Heart left ventricle (tissue), 16 donors: ENCODE measurements at places on chromosomes 4 and X. TPM values are rescaled to one million over a fixed set of nuclear protein-coding genes. Genes with fewer than 3 reads are reported as not detected.

- DNase-seq = peak; percentile 54
These were observed 86.2 kb downstream of the NHSL2 start for GRCh38 chrX:71996826-71997225.

TNIP3 gene
- total RNA-seq = not detected

DNA sequence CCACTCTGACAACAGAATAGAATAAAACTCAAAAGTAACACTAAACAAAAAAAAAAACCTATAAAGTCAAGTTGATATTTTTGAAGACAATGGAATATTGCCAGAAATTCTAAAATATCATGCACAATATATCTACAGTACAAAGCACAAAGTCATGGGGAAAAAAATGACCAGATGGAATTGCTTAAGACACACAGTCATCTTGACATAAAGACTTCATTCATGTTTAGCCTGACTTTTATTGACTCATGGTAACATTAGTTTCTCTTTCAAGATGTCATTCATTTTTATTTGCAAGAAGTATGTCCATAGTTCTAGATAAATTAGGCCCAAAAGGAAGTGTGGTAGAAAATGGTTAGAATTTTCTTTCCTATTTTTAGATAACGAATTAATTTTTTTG lies 259.1 kb downstream of the CAMK2D start:
- DNase-seq = no peak

FGFBP1 gene
- not detected for total RNA-seq

NPNT gene
- total RNA-seq = 4.4 TPM

CITED1 gene
- total RNA-seq = not detected

- DNase-seq = no peak
These were observed 327.4 kb downstream of the RPA4 start for GRCh38 chrX:97211070-97211469.

JAKMIP1 gene
- total RNA-seq = 0.99 TPM

- no peak for DNase-seq
These were observed 99.3 kb downstream of the TEX13A start for GRCh38 chrX:105121186-105121585.

DNA sequence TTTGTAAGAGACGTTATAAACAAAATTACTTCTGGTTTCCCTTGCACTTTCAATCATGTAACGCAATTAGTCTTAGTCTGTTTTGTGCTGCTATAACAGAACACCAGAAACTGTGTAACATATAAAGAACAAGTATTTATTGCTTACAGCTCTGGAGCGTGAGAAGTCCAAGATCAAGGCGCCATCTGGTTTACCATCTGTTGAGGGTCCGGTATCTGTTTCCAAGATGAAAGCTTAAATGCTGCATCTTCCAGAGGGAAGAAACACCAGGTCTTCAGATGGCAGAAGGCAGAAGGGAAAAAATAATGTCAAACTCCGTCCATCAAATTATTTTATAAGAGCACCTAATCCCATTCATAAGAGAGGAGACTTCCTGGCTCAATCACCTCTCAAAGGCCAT lies 474.1 kb downstream of the PDGFC start:
- DNase-seq = no peak

DNA sequence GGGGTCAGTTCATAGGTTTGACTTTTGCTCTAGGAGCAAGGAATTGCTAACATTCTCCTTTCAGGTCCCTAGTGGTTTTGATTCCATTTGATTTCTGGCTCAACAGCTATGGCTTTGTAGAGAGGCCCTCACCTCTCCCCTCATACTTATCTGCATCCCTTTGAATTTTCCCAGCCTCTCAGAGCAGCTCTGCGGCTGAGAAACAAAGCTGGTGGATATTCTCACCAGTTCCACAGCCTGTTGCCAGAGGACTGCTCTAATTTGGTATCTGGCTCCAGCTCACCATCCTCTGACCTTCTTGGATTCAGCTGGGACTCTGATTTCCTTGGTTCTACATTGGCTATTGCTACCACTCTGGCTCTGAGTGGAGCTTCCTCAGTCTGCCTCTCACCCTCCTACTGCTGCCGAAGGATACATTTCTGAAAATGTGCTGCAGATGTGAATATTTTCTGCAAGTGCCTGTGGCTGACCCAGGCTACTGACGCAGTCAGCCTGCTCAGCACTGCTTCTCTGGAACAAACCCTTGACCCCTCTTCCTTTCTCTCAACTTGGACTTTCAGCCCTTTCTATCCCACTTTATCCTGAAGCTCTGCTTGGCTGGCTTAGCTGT lies 110.9 kb upstream of the ENPEP start:
- DNase-seq = peak; percentile 33

- no peak for DNase-seq
These were observed 108.7 kb upstream of the PLS3 start for GRCh38 chrX:115452251-115452650.

KCNE5 gene
- 0.60 TPM for total RNA-seq

SPANXN4 gene
- total RNA-seq = not detected

- no peak for DNase-seq
These were observed 22.1 kb upstream of the ADH7 start for GRCh38 chr4:99457270-99457669.

GRCh38 chrX:100418556-100418955 lies 8.5 kb upstream of the PCDH19 start:
- no peak for DNase-seq

GRCh38 chr4:90994851-90995574 lies 867.8 kb downstream of the CCSER1 start:
- DNase-seq = no peak

GRCh38 chrX:25383196-25383595 lies 367.4 kb upstream of the ARX start:
- DNase-seq = no peak

DCAF12L2 gene
- total RNA-seq = not detected

AKAP14 gene
- total RNA-seq = not detected

MAGEE2 gene
- not detected for total RNA-seq

DNA sequence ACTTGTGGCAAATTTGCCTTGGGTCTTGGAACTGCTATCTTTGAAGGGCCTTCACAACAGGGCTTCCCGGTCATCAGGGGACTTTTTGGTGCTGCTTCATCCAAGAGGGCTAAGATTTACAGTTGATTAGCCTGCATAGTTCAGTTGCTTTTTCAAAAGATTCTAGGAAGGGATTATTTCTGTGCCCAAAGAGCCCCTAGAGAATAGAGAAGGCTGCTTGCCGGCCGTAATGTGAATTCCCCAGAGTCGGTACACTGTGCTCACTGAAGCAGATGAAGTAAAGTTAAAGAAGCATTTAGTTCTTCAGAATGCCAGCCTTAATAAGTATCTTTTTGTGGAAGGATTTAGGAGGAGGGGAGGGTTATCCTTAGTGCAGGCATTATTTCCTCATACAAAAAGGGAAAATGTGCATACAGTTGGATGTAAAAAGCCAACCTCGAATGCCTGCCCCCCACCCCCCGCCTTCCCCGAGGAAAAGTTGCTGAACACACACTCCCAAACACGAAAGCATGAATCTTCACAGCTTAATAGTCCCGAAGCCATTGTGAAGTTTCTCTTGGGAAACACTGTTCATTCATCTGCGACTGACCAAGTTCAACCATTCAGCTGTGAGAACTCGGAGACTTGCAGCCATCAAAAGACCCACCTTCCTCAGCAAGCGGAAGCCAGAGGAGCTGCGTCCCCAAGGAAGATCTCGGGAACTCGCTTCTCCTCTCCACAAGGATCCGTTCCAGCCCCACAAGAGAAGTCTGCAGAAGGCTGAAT lies 47.6 kb downstream of the ANOS1 start:
- DNase-seq = no peak

DNA sequence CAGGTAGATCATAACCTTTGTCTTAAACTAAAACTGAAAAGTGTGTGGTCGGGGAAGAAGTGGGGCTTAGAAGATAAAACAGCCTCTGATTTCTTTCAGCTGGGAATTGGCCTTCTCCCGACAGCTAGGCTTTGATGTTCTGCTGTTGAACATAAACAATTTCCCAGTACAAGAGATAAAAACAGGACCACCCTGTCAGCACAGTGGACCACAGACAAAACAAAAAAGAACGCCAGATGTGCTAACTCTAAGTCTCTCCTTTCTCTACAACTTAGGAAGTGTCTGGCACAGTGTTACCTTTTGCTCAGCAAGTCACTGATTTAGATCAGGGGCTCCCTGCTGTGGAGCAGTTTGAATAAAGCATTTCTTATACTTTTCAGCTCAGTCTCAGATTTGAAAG lies 87.5 kb upstream of the UXT start:
- DNase-seq = no peak

DNA sequence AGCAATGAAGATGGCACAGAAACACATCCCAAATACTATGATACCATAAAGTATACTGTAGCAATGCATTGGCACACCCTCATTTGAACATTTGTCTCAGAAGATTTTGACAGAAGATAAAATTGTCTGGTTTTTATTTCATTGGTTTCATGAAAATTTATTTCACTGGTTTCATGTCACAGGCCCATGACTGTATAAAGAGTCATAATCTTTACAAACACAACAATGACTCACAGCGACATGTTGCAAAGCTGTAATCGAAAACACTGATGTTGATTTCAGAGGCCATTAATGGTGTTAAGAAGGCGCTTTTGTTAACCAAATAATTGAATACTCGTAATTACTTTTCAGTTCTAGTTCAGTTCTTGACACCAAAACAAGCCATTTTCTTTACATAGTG lies 8.1 kb upstream of the DTHD1 start:
- DNase-seq = no peak

DNA sequence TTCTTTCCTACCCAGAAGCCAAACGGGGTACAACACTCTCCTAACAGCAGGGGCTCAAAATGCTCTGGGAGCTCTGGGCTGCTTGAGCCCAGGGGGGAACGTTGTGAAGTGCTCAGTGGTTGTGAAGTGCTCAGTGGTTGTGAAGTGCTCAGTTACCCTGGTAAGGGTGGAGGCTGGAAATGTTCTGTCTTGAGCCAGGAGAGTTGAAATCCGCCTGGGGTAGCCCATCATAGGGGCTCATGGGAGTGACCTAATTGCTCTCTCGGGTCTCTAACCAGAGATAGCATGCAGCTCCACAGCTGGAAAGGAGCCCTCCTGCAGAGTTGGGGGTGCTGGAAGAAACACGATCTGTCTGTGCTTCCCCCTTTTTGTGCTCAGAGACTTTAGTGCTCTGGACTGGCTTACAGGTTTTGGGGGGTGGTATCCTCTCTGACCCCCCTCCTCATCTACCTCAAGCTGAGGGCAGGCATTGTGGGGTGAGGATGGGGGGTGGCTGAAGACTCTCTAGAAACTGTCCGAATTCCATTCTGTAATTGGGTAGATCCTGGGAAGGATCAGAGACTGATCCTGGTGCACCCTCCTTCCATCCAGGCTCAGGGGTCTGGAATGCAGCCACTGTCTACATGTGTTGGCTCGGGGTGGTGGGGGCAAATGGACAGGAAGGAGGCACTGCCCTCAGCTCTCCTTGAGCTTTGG lies 2.7 kb downstream of the EFNB1 start:
- no peak for DNase-seq

DNA sequence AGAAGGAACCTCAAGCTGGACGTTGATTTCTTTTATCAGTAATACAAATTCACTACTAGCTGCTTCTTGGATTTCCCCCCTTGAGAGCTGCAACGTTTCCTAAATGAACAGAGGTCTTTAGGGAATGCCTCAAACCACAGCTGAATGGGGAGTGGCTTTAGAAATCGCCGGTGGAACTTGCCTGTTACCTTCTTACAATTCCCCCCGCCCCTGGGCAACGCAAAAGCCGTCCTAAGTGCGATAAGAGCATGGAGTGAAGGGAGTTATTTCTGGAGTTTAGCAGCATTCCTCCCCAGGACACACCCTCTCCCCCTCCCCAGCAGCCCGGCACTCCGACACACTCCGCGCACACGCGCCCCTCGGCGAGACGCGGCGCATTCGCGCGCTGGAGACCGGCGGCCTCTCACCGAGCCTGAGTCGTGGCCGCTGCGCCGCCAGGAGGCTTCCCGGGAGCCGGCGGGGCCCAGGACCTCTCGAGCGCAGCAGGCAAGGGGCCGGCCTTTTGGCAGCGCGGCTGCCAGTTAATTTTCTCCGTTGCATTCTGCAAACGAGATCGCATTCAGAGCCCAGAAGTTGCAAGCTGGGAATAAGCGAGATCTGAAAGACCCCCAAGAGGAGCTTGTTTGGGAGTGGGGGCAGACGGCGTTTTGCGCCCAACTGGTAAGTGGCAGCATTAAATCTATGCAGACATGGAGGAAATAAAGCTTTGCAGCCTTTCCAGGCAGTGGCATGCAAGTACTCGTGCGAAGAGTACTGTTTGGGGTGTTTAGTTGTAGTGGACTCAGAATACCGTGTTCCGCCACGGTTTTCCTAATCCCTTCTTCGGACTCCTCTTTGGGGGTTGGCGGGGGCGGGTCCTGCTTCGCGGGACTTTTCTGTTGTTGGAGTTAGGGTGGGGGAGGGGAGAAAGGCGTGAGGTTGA lies 134.7 kb downstream of the PALLD start:
- peak; percentile 80 for DNase-seq

WNK3 gene
- 1.1 TPM for total RNA-seq

MCUB gene
- 2.6 TPM for total RNA-seq

ZMYM3 gene
- 15.2 TPM for total RNA-seq

- DNase-seq = no peak
These were observed 17.3 kb upstream of the CLNK start for GRCh38 chr4:10701702-10702460.
